ENCODE measurements at places on chromosomes 5 and 9.

GRCh38 chr9:130064621-130065020 lies 10.9 kb downstream of the GPR107 start:
- DNase-seq, result no peak

- no peak for DNase-seq
Measured at GRCh38 chr5:159339460-159339859, 9.2 kb upstream of the IL12B start.

GRCh38 chr5:132389585-132390286 lies 20.2 kb downstream of the SLC22A5 start:
- no peak for DNase-seq

GRCh38 chr5:9283021-9283420 lies 262.9 kb downstream of the SEMA5A start:
- no peak for DNase-seq

GRCh38 chr5:446066-446882 lies 3.3 kb downstream of the EXOC3 start:
- DNase-seq, result no peak

All from NCI-H82 (cell line).